ENCODE measurements at places on chromosomes 3 and 15.

DNA sequence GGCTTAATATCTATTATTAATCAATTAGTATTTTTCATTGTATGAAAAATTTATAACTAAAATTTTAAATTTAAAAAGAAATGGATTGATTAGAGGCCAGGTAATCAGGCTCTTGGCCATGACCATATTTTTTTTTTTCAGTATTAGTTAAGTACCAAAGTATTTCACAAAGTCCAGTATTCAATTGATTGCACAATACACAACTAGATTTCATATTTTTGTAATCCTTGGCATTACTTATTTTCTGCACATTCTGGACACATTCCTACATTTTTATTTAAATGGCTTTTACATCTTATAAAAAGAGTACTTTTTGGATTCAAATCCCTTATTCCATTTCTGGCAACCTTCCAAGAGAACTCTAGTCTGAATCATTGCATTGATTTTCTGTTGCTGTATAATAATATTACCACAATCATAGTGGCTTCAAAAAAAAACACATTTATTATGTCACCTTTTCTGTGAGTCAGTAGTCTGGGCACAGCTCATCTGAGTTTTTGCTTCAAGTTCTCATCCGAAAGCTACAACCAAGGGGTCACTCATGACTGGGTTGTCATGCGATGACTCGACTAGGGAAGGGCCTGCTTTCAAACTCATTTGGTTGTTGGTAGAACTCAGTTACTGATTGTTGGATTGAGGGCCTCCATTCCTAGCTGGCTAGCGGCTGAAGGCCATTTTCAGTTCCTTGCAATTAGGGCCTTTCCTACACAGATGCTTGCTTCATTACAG, 90.7 kb downstream of the CNTN6 start:
- DNase-seq, result no peak

GRCh38 chr3:189572249-189572648, 58.9 kb upstream of the TP63 start:
- no peak for DNase-seq

DNA sequence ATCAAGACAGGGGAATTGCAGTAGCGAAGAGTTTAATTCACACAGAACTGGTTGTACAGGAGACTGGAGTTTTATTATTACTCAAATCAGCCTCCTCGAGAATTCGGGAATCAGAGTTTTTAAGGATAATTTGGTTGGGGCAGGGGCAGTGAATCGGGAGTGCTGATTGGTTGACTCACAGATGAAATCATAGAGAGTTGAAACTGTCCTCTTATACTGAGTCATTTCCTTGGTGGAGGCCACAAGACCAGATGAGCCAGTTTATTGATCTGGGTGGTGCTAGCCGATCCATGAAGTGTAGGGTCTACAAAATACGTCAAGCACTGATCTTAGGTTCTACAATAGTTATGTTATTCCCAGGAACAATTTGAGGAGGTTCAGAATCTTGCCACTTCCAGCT, 5.3 kb upstream of the ZNF770 start:
- no peak for DNase-seq

DNA sequence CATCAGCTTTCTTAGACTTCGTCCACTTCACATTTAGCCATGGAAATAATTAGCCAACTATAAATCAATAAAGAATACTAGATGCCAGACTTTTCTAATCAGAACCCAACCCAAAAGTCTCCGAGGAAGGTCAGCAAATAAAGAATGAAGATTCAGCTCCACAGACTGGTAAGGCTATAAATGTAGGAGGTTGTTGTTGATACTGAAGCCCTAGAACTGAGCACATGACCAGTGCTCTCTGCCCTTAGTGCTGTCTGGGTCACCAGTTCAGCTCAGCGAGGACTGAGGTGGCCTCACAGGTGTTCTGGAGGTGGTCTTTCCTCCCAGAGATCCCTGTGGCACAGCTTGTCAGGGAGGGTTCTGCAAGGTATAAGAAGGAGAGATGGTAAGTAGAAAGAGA, 20.9 kb upstream of the SLC28A2 start:
- DNase-seq, result no peak

DNA sequence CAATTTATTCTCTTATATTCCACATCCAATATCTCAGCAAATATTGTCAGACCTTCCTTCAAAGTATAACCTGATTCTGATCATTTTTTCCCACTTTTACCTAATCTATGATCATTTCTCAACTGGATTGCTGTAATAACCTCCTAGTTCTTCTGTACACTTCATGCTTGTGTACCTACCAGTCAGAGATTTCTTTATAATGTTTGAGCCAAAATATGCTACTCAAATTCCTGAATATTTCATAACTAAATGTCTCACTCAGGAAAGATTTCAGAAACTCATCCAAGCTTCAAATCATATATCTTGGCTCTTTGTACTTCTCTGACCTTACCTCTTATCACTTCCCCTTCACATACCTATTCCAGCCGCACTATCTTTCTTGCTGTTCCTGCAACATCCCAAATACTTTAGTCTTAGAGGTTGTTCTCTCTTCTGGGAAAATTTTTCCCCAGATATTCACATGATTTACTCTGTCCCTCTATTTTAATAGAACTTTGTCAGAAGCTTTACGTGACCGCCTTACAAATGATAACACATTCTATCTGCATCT, 20.0 kb downstream of the BCHE start:
- no peak for DNase-seq

DNA sequence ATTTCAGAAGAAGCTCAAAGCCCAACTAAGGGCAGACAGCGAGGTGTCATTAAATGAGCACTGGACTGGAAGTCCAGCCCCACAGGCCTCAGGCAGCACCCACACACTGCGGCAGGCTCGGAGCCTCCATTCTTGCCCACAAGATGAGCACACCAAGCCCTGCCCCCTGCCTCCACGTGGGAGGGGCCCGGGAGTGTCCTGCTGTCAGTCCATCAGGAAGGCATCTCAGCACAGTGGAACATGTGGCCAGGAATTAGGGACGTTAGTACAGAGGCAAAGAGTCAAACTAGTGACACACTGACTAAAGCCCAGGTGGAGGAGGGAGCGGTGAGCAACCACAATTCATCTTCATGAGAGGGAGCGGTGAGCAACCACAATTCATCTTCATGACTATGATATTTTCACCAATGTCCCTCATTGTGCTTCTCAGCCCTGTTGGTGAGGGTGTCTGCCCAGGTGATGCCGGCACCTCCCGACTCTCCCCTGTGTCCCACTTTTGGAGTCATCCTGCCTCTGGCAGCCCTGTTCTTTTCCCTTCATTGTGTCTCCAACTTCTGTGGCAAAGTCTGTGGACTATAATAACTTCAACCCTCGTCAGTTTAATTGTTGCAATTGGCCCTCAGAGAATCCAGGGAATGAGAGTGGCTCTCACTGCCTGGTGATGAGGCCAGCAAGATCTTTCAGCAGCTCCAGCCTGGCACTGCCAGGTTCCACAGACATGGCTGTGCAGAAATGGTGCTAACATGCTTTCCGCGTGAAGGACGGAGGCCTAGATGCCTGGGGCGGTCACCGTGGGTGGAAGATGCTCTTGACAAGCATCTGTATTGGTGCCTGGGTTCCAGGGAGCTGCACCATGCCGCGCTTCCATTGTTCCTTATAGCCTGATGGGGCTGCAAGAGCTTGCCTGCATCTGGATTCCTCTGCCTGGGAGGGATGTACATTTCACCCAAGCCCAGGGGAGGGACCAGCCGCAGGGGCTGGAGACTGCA, 23.1 kb upstream of the SKOR1 start:
- no peak for DNase-seq

DNA sequence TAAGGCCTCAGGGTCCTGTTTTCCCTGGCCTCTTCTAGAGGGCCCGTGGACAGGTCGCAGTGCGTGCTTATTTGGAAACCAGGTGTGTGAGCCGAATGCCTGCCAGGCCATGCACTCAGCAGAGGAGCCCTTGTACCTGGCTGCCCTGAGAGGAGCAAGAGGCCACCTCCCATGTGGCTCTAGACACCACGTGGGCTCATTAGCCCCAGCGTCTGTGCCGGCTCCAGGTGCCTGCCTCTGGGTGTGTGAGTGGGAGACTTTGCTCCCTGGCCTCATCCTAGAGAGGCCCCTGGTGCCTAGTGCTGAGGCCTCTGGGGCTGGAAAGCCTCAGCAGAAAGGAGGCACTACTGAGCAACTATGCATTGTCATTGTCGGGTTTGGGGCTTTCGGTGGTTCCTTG, 50.4 kb downstream of the KLF13 start:
- DNase-seq, result no peak

- DNase-seq, result peak; percentile 47
Observed at GRCh38 chr3:112390783-112391641, 58.1 kb downstream of the CD200 start.

DNA sequence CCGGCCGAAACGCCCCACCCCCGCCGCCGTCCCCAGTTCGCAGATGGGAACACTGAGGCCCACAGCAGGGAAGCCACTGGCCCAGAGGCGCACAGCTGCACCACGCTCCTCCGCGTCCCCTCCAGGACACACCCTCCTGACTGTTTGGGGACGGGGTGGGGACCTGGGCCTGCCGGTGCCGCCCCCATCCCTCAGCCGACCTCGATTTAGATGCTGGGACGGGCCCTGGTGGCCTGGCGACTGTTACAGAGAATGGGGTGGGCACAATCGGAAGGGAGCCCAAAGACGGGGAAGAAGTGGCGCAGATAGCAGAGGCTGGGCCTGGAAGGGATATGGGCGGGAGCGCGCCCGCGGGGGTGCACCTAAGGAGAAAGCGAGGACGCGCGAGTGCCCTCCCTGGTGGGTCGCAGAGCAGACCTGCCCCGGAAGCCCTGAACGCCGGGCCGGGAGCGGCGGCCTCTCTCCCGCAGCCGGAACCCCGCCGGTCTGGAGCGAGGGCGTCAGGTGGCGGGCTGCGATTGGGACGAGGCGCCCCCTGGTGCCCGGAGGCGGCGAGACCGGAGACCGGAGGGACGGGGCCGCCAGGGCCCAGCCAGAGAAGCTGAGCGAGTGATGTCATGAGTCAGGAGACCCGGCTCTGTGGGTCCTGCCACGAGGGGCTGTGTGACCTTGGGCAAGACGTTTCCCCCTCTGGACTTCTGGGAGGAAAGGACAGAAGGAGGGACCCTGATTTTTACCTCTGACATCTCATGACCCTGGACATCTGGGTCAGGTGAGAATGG, 78.4 kb downstream of the IQSEC1 start:
- DNase-seq, result no peak

DNA sequence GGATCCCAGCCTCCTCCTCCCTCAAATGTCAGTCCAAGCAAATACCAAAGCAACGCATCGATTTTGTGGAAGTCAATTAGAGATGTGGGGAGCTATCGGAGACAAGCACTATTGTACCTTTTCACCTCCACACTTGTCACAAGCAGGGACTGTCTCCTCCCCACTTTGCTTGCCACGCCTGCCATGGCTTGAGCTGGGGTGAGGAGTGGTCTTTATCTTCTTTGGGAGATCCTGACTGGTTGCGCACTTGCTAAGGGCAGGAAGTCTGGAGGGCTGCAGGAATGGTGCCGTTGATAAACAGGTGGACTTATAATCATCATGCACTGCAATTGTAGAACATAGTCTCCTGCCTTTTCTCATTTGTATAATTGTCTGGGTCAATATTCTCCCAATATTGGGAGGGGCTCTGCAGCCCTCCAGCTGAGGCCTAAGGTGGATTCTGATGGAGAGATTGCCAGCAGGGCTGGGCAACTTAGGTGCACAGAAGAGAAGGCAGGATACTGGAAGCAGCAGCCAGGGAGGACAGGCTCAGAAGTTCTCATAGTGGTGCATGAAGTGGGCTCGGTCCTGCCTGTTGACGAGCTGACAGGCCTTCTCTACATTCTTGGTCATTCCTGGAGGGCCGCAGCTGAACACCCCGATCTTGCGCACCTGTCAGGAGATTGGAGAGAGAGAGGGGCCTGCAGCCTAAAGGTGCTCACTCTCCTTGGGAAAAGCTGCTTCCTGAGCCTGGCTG, 20.2 kb downstream of the DUOX2 start:
- no peak for DNase-seq

- no peak for DNase-seq
Observed at GRCh38 chr3:191246630-191247029, 47.6 kb downstream of the OSTN start.

DNA sequence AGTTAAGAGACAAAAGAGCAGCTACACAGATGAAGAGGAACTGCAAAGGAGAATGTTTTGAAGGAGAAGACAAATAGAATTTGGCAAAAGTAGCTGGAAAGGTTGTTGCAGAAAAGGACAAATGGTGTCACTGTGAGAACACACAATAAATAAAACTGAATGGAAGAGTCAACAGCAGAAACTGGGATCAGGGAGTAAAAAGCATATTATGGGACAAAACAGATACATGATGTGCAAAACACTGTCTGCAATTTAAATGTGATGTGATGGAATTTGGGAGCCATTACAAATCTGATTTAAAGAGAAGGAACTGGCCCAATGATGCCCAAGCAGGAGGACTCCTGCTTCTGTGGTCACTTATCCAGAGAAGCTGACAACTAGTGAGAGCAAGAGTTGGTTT, 46.1 kb downstream of the CD47 start:
- no peak for DNase-seq

GRCh38 chr15:91348752-91349500, 248.9 kb downstream of the SV2B start:
- no peak for DNase-seq

GRCh38 chr3:150069633-150070032, 98.9 kb upstream of the PFN2 start:
- DNase-seq, result no peak

DNA sequence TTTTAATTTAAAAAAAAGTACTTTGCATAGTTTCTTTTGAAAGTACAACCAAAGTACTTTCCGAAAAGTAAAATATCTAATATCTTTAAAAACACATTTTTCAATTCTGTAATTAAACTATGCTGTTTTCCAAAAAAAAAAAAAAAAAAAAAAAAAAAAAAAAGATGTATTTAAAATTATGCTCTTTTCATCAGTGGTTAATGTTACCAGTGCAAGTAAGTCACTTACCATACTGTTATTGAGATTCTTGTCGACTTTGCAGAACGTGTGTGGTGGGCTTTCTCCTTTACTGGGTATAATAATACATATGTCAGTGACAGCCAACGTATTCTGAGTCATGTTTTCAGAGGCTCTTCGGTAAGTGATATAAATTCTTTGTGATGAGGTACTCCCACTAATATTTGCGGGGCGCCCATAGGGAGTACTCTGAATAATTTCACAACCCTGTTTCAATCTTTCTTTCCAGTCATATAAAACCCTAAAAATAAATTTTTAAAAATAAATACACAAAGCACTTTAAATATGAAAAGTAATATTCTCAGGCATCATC, 39.9 kb downstream of the DENND4A start:
- no peak for DNase-seq

Measured in iPS DF 6.9 (cell line).